ENCODE measurements at places on chromosomes 6 and 20.

GRCh38 chr6:108820006-108820405 is 28.2 kb upstream of the ARMC2 start:
- DNase-seq: no peak

- DNase-seq: no peak
Measured at GRCh38 chr20:48691523-48691922, 136.3 kb downstream of the PREX1 start.

DNA sequence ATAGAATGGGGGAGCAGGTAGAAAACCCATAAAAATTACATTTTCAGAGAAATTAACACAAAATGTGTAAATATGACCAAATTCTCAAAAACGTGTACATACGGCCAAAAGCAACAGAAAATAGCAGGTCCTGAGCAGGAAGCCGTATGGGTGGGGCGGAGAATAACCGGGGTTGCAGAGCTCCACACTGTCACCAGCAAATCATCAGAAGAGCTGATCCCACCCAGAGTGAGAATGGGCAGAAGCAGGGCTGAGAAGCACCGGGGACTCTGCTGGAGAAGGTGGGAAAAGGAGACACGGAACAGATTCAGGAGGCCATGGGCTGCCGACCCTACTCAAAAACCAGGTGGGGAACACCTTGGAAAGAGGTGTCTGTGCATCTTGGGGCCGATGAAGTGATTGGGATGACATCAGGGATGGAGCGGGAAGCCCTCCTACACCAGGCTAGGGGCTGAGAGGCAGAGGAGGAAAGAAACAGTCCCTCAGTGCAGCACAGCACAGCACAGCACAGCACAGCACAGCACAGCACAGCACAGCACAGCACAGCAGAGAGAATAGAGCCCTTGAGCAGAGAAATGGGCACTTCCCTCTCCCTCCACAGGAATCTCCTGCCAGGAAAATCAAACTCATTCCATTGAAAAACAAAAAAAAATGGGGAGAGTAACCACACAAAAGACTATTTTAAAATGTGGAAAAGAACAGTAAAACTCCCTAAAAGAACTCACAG is 22.3 kb downstream of the STX7 start:
- no peak for DNase-seq

- DNase-seq: no peak
Measured at GRCh38 chr20:58146081-58146745, 82.2 kb downstream of the ANKRD60 start.

DNA sequence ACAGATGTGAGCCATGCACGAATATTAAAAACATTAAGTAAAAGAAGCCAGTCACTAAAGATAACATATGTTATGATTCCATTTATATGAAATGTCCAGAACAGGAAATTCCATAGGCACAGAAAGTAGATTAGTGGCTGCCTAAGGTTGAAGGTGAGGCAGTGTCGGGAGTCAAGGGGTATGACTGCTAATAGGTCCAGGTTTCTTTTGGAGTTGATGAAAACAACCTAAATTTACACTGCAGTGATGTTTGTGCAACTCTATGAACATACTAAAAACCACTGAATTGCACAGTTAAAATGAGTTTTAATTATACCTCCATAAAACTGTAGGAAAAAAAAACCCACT is 14.4 kb downstream of the SRPK1 start:
- DNase-seq: no peak

GRCh38 chr6:14453712-14454472 is 336.3 kb downstream of the CD83 start:
- no peak for DNase-seq

DNA sequence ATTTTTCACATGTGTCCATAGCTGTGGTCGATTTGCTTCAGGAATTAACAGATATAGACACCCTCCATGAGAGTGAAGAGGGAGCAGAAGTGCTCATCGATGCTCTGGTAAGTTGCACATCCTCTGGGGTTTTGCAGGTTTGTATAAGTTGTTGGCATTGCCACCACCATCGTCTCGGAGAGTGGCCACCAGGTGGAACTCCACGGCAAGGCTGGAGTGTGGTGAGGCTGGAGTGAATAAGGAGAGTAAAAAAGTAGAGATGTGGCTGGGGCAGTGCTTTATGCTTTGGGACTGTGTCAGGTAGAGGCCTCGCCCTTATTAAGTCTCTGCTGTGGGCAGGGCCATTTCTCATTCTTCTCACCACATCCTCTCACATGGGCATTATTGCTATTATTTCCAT is 63.7 kb downstream of the CTNNBL1 start:
- no peak for DNase-seq

Measured in left renal cortex interstitium (tissue), 4 donors.